ENCODE measurements at places on chromosomes 12 and 14.
A peak's percentile ranks its signal among the peaks of the same experiment; 100 is the strongest.

DNA sequence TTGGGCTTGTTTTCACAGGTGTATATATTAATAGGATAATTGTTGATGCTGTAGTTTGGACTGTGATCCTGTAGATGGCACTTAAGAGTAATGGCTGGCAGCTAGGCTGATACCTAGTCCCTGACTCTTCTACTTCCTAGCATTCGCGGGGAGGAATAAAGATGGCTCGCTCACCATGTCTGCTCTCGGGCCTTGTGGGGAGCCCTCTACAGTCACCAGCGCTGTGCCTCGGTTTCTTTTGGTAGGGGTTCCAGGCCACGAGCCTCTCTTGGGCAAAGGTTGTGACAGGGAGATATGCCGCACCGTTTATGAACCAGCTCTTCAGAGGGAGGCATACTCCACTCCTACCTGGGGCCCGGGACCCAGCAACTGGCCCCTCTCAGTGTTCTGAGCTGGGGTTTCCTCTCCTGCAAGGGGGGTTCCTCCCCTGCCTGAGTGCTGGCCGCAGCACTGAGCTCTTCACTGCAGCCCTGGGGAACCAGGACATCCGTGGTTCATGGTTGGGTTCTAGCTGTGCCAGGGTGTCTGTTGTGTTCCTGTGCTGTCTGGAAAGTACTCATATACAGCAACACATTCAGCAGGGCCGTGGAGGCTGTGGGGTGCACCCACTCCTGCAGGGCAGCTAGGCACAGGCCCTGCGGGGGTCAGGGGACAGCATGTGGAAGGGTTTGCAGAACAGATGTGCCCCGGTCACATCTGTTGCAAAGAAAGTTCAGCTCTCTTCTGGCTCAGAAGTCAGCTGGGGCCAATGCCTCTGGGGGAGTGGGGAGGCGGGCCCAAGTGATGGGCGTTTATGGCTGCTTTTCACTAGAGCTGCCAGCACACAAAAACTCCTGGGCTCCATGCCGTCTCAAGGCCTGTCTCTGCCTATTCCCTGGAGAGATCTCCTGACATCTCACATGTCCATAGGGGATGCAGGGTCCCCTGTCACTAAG, 147.9 kb downstream of the PPFIA2 start:
- DNase-seq: no peak

DNA sequence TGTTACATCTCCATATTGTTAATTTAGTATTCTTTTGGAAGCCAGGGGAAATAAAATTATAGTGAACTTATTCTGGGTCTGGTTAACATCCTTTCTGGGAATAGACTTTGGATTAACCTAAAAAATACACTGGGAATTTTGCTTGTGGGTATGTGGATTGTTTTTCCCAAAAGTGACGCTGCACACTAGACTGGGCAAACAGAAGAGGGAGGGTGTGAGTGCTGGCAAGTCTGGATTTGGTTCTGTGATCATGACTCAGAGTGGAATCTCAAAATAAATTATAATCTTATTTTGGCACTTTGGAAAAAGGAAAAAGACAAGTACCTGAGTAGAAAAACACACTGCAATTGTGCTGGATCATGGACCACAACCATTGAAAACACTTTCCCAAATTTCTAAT, 15.2 kb upstream of the LUM start:
- no peak for DNase-seq

DNA sequence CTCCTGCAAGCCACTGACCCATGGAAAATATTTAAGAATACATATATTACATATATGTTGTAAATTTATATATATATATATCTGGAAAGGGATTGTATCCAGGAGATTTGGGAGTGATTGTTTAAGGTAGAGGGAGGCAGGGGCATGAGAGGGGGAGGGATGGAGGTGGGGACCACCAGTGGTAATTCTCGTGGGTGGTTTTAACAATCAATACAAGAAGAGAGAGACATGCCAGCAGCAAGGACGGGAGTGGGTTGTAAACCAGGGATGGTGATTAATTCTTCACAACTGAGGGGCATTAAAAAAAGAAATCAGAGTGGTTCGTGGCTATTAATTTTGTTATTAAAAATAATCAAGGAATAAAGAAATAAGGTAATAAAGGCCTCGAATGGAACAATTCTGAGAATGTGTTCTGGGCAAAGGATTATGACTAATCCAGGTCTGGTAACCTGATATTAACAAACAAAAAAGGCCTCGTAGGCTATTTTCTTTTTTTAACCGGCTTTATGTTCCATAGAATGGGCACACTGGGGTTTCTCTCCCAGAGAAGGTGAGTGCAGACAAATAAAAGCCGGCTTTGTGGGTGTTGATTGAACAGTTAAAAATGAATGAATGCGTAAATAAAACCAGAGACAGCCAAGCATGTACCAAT, 8.3 kb upstream of the RTL1 start:
- no peak for DNase-seq

DNA sequence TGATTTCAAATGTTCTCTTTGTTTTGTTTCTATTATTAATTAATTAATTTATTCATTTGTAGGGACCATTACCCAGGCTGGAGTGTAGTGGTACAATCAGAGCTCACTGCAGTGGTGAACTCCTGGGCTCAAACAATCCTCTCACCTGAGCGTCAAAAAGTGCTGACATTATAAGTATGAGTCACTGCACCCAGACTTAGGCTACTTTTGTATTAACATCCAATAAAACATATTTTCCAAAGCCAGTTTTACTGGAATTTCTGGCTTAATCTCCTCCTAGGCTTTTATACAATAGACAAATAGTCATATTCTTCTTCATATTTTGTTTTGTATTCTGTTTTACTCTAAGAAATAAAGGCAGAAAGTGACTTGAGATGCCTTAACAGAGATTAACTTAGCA, 749.6 kb downstream of the SLC16A7 start:
- no peak for DNase-seq

GRCh38 chr12:57134949-57135348, 6.7 kb downstream of the LRP1 start:
- no peak for DNase-seq

- DNase-seq: no peak
Observed at GRCh38 chr12:6567112-6567670, 900 bp downstream of the NOP2 start.

- no peak for DNase-seq
Observed at GRCh38 chr14:99181241-99181640, 90.8 kb downstream of the BCL11B start.

DNA sequence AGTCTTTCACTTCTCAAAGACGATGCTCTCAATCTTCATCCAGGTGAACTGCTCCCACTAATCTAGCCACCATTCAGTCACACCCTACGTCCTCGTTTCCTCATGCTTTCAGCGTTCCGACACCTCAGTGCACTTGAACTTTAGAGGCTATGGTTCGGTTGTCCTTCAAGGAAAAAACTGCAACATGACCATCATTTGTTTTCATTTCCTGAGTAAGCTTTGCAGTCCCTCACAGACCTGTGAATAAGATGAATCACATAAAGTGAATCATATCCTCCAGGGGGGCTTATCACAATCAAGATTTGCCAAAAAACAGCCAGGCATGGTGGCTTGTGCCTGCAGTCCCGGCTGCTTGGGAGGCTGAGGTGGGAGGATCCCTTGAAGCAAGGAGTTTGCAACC, 80.2 kb downstream of the TMCC3 start:
- DNase-seq: no peak

GRCh38 chr12:120625557-120626419, 14.6 kb upstream of the CABP1 start:
- DNase-seq: no peak

- peak; percentile 20 for DNase-seq
Observed at GRCh38 chr12:98319716-98320425, 195.5 kb upstream of the TMPO start.

DNA sequence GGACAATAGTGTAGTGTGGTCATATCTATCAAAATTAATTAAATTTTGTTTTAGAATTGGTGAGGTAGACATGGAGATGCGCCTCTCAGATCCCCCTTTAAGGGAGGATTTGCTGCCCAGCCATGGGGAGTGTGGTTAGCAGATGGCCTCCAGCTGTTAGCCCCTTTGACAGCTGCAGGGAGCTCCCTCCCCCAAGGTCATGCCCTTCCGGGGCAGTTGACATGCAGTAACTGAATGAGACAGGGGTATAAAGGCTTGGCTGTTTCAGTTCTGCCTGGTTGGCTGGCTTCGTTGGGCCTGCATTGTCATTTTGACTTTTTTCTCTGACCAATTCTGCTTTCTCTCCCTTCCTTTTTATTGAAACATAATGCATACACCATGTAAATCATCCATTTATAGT, 291.5 kb upstream of the SRRM4 start:
- DNase-seq: no peak
